ENCODE measurements at places on chromosomes 12 and 14. TPM values are rescaled to one million over a fixed set of nuclear protein-coding genes. Genes with fewer than 3 reads are reported as not detected.

CLEC6A gene
- total RNA-seq = not detected

STAB2 gene
- 0.45 TPM for total RNA-seq

TMEM233 gene
- total RNA-seq = 2.5 TPM

- no peak for DNase-seq
These were observed 22.2 kb downstream of the DUSP16 start for GRCh38 chr12:12540261-12541013.

DNA sequence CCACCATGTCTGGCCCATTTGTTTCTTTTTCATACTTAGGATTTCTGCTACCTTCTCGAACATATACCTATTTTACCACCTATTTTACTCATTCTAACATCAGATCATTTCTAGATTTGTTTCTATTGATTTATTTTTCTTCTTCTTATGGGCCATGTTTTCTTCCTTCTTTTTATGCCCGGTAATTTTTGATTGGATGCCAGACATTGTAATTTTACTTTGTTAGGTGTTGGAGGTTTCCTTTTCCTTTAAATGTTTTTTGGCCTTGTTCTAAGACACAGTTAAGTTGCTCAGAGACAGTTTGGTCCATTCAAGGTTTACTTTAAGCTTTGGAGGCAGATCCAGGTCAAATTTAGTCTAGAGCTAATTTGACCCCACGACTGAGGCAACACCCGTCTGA lies 14.7 kb upstream of the BEGAIN start:
- DNase-seq = no peak

GRCh38 chr12:32891956-32892355 lies 4.6 kb downstream of the PKP2 start:
- no peak for DNase-seq

- DNase-seq = no peak
These were observed 28.3 kb downstream of the OAS2 start for GRCh38 chr12:113006641-113007040.

GRCh38 chr12:28568704-28569103 lies 378.4 kb downstream of the CCDC91 start:
- DNase-seq = no peak

GRCh38 chr12:49974231-49974675 lies 1.5 kb downstream of the AQP6 start:
- DNase-seq = peak; percentile 87

DNA sequence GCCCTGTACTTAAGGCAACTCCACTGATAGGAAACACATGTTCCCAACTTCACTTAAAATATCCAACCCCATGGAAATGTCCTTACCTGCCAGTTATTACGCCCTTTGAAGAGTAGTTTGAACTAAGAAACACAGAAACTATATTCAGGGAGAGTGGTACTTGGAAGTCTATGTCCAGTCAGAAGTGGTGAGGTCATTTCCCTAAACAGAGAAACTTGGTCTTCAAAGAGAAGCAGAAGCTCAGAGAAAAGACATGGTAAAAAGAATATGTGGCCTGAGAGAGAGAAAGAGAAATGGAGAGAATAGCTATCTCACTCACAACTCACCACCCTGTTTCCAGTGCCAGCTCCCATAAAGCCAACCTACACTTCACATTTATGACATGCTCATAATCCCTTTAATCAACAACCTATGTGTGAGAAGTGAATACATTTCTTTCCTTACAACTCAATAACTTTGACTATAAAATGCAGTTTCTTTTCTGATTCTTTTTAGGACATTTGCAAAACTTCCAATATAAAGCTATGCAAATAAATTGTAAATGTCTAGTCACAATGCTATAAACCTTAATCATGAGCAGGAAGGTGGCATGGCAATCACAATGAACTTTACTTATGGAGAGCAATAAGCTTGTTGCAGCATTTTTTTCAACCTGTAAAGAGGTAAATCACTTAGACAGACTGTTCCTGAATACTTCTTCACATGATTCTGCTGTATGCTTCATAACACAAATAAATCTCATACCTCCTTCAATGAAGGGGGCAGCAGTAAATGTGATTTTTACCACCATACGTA lies 67.1 kb downstream of the CPNE8 start:
- DNase-seq = no peak

GRCh38 chr14:105475269-105476096 lies 862 bp downstream of the CRIP2 start:
- peak; percentile 93 for DNase-seq

DNA sequence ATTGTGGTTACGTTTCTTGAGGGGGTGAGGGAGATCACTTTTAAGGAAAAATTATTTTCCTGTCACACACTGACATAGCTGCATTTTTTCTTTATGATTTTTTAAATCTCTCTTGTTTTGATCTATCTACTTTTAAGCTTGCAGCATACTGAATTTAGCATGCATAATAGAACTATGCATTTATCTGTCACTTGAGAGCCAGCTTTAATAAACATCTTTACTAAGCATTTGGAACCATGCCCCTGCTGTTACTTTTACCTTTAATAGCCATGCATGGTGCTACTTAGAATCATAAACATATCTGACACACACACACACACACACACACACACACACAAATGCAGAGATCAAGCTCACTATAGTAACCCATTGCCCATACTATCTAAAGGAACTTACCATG lies 486.2 kb downstream of the NELL2 start:
- DNase-seq = no peak

Data from aorta (tissue), 5 donors.